ENCODE measurements at places on chromosomes 6 and 20.
A peak's percentile ranks its signal among the peaks of the same experiment; 100 is the strongest.

GRCh38 chr6:107246972-107247615, 131.8 kb upstream of the BEND3 start:
- no peak for DNase-seq

- DNase-seq = no peak
Measured at GRCh38 chr6:96195272-96195671, 179.5 kb downstream of the FUT9 start.

- no peak for DNase-seq
Measured at GRCh38 chr6:37618916-37619590, 78.6 kb downstream of the MDGA1 start.

- DNase-seq = no peak
Measured at GRCh38 chr6:166112580-166112979, 55.1 kb downstream of the TBXT start.

GRCh38 chr6:31208506-31208905, 38.0 kb upstream of the POU5F1 start:
- DNase-seq = no peak

DNA sequence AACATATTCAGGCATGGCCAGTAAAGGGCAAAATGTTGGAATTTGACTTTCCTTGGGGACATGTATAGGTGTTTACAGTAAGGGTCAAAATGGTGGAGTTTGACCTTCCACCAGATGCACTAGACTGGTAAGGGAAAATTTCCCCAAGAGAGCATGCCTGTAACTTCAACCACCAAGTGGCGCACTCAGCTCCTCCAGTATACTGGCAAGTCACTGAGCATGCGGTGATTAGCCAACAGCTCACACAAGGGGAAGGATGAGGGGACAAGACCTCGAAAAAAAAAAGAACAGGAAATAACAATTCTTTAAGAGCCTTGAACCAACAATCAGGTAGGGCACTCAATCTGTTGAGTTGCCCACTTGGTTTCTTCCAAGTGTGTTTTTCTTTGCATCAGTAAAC, 140.9 kb downstream of the EYS start:
- peak; percentile 44 for DNase-seq

DNA sequence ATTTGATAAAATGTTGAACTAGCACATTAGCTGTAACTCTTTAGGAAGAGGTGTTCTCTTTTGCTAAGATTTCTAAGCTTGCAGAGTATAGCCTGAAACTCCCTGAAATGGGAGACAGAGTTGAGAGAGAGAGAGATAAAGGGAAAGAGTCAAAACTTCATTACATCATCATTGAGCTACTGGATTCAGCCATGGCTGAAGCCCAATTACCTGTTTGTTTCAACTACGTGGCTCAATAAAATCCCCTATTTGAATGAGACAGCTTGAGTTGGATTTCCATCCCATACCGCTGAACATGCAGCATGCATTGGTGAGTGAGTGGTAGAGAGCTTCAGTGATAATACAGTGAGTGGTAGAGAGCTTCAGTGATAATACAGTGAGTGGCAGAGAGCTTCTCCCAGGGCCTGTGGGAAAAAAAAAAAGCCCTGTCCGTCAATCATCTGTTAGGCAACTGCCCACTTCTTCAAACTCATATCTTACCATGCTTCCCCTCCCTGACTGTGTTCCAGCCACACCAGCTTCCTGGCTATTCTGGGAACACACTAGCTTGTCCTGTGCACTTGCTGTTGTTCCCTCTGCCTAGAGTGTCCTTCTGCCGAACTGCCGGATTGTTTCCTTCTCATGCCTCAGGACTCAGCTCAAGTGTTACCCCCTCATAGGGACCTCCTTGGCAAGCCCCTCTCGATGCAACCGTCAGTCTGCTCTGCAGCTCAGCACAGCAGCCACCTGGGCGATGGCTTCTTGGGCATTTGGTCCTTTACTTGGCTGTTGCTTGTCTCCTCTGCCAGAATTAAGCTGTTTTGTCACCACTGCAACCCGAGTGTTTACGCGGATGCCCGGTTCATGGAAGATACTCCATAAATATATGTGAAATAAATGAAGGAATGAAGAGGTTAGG, 91.3 kb upstream of the EYA2 start:
- no peak for DNase-seq

DNA sequence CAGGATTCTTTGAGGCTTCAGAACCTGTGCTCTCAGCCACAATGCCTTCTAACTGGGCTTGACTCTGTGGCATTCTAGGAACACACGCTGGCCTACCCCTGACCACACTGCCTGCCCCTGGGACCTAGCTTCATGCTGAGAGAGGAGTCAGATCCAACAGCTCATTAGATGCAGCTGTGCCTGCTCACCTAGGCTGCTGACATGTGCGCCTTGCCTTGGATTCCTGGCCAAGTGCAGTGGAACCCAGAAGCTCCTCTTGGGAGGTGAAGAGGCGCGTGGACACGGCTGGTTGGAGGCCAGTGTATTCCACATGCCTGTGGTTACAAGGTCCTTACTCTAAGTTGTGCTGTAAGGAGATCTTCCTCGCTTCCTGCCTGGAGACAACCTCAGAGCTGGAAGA, 24.7 kb upstream of the KCNK16 start:
- DNase-seq = peak; percentile 16

DNA sequence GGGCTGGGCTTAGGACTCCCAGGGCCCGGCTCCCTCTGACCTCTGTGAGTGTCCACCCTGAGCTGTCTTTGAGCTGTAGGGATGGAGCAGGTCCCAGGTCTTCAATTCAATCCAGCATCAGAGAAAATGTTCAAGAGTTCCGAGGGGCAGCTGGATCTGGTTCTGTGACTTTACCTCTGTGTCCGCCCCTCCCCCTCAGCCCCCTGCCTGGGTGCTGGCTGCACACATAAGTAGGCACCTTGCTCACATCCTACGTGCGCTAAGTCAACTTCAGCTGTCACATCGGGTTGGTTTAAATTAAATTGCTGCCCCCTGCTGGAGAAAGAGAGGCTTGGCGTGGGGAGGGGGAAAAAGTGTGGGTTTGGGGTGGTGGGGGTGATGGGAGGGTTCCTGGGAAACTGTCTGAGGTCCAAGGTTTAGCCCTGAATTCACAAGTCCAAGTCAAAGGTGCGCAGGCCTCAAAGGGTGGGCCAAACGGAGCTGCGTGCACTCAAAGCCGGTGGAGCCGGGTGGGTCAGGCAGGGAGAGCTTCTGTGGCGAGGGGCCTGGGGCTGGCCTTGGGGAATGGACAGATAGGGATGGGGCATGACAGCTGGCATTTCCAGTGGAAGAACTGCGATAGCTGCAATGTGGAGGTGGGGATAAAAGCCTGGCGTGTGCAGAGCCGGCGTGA, 3.0 kb downstream of the WFDC5 start:
- DNase-seq = peak; percentile 75
